ENCODE measurements at places on chromosomes 16 and 17.
A peak's percentile ranks its signal among the peaks of the same experiment; 100 is the strongest.

GRCh38 chr17:68399638-68400403 lies 57.5 kb downstream of the WIPI1 start:
- peak; percentile 85 for DNase-seq

DNA sequence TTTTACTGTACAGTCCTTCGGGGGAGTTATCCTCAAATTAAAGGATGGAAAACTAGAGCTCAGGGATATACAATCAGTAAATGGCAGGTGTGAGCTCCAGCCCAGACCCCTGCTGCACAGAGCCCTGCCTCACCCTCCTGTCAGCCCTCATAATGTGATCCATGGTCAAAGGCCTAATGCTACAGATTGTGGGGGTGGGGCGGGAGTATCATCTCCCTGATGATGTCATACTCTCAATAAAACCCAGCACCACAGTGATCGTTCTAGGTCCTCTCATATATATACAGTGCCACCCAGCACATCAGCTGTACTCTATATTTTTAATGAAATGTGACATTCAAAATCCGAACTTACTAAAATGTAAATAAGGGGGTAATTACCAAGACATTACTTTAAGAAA lies 61.5 kb downstream of the SLC39A11 start:
- no peak for DNase-seq

GRCh38 chr17:64085650-64086005 lies 44.3 kb downstream of the ERN1 start:
- DNase-seq, result no peak

- no peak for DNase-seq
Observed at GRCh38 chr17:76040376-76040775, 13.3 kb upstream of the EVPL start.

DNA sequence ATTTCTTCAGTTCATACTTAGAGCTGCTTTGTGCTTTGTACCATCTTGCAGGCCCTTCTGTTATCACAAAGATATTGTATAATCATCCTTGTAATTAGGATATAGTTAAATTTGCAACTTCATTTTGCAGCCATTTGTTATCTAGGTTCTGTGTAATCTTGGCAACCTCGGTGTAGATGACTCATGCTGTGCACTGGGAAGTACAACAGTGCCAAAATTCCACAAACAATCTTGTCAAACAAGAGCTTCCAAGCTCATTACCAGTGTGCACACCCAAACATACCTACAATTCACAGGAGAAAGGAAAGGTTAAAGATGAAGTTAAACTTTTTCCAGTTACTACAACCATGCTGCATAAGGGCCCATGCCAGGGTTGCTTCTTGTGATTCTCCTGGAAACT lies 1231.8 kb downstream of the CDH11 start:
- peak; percentile 23 for DNase-seq

GRCh38 chr16:68005786-68006286 lies 6.6 kb upstream of the DPEP2 start:
- peak; percentile 86 for DNase-seq

DNA sequence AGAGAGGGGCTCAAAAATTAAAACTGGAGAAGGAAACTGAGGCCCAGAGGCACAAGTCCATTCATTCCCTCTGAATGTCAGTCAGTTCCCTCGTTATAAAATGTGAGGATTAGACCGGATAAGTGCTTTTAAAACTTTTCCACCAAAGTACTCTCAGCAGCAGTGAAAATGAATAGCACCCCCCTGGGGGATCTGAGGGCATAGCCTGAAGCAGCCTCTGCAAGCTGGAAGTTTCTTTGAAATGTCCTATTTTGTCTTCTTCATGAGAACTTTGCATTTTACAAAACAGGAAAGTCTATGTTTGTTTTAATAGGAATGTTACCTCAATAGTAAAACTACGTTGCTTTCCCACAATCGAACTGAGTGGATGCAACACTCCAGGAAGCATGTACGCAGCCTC lies 273.0 kb downstream of the CEP112 start:
- peak; percentile 25 for DNase-seq

- DNase-seq, result peak; percentile 29
Observed at GRCh38 chr16:87169509-87169995, 147.6 kb downstream of the C16orf95 start.

DNA sequence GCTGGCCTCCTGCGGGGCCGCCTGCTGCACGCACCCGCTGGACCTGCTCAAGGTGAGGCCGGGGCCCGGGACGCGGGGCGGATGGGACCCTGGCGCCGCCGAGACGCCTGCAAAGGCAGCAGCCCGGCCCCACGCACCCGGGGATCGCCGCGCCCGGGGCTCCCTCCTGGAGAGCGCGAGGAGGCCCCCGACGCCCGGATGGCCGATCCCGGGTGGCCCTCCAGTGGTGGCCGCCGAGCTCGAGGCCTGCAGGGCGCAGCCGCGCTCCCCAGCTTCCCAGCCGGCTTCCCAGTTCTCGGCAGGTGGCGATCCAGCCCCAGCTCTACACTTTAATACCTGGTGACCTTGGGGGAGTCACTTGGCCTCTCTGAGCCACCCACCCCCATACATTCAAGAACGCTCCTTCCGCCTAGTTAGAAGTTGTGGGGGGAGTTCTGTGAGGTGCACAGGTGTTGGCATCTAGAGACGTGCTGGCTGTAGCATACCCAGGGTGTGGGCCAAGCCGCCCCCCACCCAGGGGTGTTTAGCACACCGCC lies 452 bp downstream of the SLC25A10 start:
- DNase-seq, result peak; percentile 32

- DNase-seq, result no peak
Observed at GRCh38 chr16:66801320-66802105, at the start of gene TERB1. Gene TERB1 (minus strand): TSS chr16:66801584. CDS start chr16:66796798, 4,786 bp downstream.

DNA sequence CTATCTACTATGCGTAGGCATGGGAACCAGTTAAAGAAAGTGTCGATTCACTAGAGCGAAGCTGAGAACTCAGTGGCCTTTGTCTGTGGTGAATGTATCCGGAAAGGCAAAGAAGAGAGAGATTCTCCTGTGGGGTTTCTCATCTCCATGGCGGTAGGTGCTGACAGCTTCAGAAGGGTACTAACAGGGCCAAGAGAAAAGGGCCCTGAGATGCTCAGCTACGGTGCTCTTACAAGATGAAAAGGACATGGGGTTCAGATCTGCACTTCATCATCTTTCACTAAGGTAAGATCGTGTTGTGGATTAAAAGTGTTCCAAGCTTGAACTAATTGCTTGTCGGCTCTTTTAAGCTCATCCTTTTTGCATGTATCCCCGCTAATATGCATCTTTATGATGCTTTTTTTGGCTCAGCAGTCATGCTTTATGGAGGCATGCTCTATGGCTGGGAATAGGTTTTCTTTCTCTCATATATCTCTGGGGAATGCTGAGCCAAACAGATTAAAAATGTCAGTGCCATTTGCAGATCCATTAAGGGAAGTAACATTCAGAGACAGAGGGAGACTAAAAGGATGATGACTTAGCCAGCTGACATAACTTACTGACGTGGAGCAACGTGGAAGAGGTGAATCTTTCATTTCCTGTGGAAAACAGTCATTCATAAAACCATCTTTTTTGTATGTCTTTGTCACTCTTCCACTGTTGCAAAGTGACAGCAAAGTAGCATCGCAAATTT lies 29.9 kb downstream of the KCNJ16 start:
- no peak for DNase-seq

GRCh38 chr17:45243750-45244149 lies 18.1 kb downstream of the SPATA32 start:
- DNase-seq, result no peak

- DNase-seq, result peak; percentile 48
Observed at GRCh38 chr16:87202346-87202745, 114.8 kb downstream of the C16orf95 start.

DNA sequence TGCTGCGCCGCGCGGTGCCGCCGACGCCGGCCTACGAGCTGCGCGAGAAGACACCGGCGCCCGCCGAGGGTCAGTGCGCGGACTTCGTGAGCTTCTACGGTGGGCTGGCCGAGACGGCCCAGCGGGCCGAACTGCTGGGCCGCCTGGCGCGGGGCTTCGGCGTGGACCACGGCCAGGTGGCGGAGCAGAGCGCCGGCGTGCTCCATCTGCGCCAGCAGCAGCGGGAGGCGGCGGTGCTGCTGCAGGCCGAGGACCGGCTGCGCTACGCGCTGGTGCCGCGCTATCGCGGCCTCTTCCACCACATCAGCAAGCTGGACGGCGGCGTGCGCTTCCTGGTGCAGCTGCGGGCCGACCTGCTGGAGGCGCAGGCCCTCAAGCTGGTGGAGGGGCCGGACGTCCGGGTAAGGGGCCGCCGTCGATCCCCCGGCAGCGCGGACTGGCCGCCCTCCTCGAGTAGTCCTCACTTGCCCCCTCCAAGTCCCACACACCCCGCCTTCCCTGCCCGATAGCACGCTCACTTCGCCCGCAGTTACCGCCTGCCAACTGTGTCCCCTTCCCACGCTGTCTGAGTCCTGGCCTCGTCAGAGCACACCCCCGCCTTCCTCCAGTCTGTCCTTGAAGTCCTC lies 470 bp downstream of the MLYCD start:
- DNase-seq, result peak; percentile 81
